ENCODE measurements at places on chromosomes 16 and 17.

- no peaks in the 10 kb centered on the region for H3K27me3 ChIP-seq
- peaks cover 28% of the 10 kb centered on the region for H3K36me3 ChIP-seq
- no peak overlapping the region for H3K4me3 ChIP-seq
- H3K4me1 ChIP-seq: peaks cover 19% of the 10 kb centered on the region
- DNase-seq: no peak
- no peak overlapping the region for H3K27ac ChIP-seq
Observed at GRCh38 chr16:48535831-48536613, 74.0 kb downstream of the N4BP1 start.

DNA sequence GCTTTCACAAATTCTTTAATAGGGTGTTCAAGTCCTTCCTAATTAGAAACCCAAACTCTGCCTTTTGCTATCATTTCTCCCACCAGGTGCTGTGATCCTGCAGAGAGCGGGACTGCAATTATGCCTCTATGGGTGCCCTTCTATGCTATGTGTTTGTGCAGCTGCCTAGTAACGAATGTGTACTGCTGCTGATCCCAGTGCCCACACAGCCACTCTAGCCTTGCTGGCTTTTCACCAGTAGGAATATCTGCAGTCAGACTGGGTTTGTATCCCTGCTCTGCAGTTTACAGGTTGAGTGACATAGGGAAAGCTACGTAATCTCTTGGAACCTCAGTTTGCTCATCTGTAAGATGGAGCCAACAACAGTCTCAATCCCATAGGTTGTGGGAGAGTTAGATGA, 179.6 kb upstream of the IRX3 start:
- no peak overlapping the region for H3K4me3 ChIP-seq
- H3K27me3 ChIP-seq: no peaks in the 10 kb centered on the region
- DNase-seq: no peak

DNA sequence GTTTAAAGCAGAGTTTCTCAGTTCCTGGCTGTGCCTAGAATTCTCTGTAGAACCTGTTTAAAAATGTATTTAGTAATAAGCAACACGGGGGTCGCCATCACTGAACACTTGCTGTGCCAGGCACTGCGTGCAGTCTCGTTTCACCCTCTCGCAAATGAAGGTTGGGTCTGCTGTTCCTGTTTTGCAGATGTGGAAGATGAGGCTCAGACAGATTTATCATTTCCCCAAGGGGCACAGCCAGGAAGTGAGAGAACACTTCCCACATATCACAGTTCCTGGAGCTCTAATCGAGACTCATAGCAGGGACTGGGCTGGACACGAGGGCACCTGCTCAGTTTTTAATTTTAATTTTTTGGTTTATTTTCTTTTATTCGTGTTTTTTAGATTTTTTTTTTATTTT, 122.7 kb downstream of the ABCC6 start:
- DNase-seq: no peak
- H3K4me1 ChIP-seq: no peaks in the 10 kb centered on the region
- no peak overlapping the region for H3K4me3 ChIP-seq
- H3K36me3 ChIP-seq: peaks cover 52% of the 10 kb centered on the region
- no peak overlapping the region for H3K27ac ChIP-seq

GRCh38 chr17:73791631-73792030, 147.4 kb upstream of the SDK2 start:
- no peak for DNase-seq
- H3K27ac ChIP-seq: no peak overlapping the region
- H3K4me1 ChIP-seq: no peaks in the 10 kb centered on the region
- peaks cover 4% of the 10 kb centered on the region for H3K27me3 ChIP-seq
- H3K36me3 ChIP-seq: no peaks in the 10 kb centered on the region

- no peak overlapping the region for H3K4me3 ChIP-seq
- H3K4me1 ChIP-seq: peaks cover 3% of the 10 kb centered on the region
- H3K27ac ChIP-seq: no peak overlapping the region
- no peak for DNase-seq
- H3K36me3 ChIP-seq: peaks cover 48% of the 10 kb centered on the region
Observed at GRCh38 chr17:63578769-63579111, 22.0 kb upstream of the TACO1 start.

DNA sequence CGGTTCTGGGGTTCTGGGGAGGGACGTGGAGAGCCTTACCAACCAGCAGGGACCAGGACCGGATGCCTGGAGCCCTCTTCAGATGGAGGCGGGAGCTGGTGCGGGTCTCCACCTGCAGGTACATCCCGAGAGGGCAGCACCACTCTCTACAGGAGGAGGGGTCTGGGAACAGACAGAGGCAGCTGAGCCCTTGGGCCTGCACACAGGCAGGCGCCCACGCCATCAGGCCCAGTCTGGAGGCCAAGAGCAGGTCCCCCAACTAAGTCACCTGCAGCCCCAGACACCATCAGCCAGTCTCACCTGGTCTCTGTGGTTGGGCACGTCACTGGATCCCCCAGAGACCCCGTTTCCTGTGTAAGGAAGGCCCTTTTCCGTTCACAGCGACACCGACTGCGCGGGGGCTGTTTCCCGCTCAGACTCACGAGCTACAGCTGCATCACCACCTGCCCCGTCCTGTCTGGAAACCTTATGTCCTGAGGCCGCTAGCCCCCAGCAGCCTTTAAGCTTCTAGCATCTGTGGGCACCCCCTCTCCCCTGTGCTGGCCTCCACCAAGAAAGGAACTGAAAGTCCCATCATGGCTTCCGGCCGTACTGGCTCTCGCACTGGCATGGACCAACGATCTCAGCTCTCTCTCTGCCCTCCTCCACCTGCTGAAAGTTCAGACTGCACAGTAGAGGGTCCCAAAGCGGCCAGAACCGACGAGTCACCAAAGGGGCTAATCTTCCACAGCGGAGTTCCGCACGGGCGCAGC, 1.2 kb downstream of the CYBC1 start:
- peak overlapping the region; percentile 99 for H3K27ac ChIP-seq
- peaks cover 48% of the 10 kb centered on the region for H3K4me1 ChIP-seq
- peaks cover 59% of the 10 kb centered on the region for H3K36me3 ChIP-seq
- DNase-seq: peak; percentile 73

DNA sequence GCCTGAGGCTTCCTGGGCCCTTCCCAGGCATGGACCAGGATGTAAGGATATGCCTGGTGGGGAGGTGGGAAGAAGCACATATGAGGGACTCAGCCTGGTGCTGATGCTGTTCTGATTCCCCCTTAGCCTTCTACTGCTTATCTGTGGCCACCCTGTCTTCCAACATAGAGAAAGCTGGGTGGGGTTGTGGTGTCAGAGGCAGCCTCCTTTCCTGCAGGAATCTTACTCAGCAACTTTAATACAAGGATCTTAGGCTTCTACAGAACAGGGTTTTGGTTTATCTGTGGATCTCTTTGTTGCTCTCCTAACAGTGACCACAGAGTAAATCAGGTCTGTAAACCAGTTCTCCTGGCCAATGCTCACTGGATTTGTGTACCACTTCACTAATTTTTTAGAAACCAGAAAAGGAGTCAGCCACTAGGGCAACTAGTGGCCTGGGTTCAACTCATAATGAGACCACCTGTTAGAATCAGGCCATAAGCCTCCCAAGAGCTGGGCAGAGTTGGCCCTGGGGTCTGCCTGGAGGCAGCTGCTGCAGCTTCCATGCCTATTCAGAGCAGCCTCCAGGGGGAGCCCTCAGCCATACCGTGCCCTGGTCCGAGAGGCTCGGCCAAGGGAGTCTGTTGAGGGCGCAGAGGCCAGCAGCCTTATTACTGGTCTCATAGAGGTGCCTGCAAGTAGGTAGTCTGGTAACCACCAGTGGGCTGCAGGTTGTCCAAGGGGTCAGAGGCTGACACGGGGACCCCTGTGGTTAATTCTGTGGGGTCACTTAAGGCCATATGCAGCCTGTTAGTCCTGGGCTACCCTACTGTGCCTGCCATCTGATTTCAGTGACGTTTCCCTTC, 7.1 kb downstream of the HAS3 start:
- H3K27ac ChIP-seq: no peak overlapping the region
- DNase-seq: peak; percentile 46
- peaks cover 3% of the 10 kb centered on the region for H3K4me1 ChIP-seq

DNA sequence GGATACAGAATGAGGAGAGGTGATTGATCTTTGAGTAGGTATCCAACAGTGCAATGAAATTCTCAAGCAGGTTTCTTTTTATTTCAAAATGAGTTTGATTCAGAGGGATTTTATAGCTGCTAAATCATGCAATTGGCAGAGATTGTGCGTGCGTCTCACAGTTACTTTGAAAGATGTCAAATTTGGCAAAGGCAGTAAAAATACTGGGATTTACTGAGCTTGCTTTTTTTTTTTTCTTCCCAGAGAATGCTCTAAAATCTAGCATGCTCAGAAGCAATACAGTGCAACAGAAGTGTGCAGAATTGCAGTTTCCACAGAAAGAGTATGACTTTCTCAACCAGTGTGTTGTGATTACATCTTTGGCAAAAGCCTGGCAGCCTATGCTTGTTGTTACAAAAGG, 410.7 kb upstream of the GOT2 start:
- no peaks in the 10 kb centered on the region for H3K4me1 ChIP-seq
- H3K27me3 ChIP-seq: no peaks in the 10 kb centered on the region
- H3K36me3 ChIP-seq: no peaks in the 10 kb centered on the region

DNA sequence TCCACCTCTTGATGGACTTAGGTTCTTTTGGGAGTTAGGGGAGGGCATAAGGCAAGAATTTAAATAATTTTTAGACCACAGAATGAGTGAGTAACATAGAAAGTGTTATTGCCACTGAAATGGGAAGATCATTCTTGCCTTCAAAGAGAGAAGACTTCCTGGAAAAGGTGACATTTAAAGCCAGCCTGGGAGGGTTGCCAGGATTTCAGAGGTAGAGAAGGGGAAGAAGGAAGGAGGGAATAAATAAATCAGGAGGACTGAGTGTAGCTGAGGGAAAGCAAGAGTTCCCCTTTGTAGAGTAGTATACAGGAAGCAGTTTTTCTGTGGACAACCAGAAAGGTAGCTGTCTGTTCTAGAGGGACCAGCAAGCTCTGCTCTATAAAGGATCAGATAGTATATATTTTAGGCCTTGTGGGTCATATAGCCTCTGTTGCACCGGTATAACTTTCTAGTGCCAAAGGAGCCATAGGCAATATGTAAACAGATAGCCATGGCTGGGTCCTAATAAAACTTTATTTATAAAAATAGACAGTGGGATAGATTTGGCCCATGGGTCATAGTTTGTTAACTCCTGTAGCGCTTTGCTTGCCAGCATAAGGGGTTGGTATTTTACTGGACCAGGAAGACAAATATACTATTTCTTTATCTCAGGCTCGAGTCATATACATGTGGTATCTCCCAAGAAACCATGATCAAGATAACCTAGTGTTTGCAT, 147.2 kb upstream of the CACNG5 start:
- no peak overlapping the region for H3K4me3 ChIP-seq
- no peak for DNase-seq
- peaks cover 51% of the 10 kb centered on the region for H3K36me3 ChIP-seq
- no peak overlapping the region for H3K27ac ChIP-seq

GRCh38 chr17:51087072-51087757, 33.5 kb downstream of the SPAG9 start:
- H3K4me1 ChIP-seq: peaks cover 12% of the 10 kb centered on the region
- H3K27ac ChIP-seq: no peak overlapping the region
- no peak overlapping the region for H3K4me3 ChIP-seq

DNA sequence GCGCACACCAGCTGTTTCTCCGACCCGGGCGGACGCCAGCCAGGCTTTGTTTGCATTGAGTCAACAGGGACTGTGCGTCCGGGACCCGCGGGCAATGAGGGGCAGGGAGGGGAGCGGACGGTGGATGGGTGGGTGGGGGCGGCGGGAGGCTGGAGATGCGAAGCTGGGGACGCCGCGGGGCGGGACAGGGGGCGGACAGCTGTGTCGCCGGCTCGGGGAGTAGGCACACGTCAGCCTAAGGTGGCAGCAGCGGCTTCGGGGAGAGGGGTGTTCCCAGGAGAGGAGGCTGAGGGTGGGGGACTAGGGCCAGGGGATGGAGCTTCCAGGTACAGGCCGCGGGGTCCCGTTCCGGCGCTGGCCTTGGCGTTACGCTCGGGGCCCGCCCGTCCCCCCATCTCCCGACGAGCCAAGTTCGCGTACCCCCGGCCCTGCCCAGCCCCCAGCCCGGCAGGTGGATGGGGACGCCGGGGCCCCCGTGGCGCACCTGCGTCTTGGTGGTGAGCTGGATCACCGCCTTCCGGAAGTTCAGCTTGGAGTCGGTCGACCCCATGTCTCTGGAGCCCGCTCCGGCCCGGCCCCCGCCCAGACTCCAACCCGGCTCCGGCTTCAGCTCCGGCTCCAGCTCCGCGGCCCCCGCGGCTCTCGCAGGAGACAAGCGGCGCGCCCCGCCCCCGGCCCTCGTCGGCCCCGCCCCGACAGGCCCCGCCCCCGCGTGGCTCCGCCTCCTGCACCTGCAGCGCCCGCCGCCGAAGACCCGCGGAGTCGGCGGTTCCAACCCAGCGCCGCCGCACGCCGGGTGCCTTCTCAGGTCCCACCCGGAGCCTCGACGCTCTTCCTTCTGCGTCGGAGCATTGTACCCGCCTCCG, at the start of gene HID1:
HID1 (minus strand) TSS at position 653 of the 866 bp plus-strand sequence; CDS start at position 550, 103 bp downstream.
- H3K27me3 ChIP-seq: peaks cover 33% of the 10 kb centered on the region
- H3K36me3 ChIP-seq: no peaks in the 10 kb centered on the region
- H3K27ac ChIP-seq: no peak within 1 kb of the TSS
- peaks cover 6% of the 10 kb centered on the region for H3K4me1 ChIP-seq
- H3K4me3 ChIP-seq: peak within 1 kb of the TSS; percentile 72
- peak; percentile 76 for DNase-seq

- H3K27ac ChIP-seq: no peak overlapping the region
- H3K4me1 ChIP-seq: peaks cover 17% of the 10 kb centered on the region
- DNase-seq: no peak
Observed at GRCh38 chr16:28531777-28532744, 6.7 kb downstream of the NUPR1 start.

GRCh38 chr16:57862698-57863433, 60.6 kb upstream of the KIFC3 start:
- peaks cover 37% of the 10 kb centered on the region for H3K27me3 ChIP-seq
- DNase-seq: no peak

GRCh38 chr17:78133971-78134898, 3.7 kb downstream of the TMC8 start:
- H3K4me3 ChIP-seq: peak overlapping the region; percentile 87
- H3K4me1 ChIP-seq: peaks cover 74% of the 10 kb centered on the region
- H3K27me3 ChIP-seq: no peaks in the 10 kb centered on the region
- peak; percentile 88 for DNase-seq

GRCh38 chr17:42518755-42519545, 17.1 kb upstream of the NAGLU start:
- H3K27ac ChIP-seq: no peak overlapping the region
- no peak for DNase-seq
- H3K36me3 ChIP-seq: no peaks in the 10 kb centered on the region

GRCh38 chr16:70694868-70695218, 9.0 kb upstream of the MTSS2 start:
- DNase-seq: no peak
- no peaks in the 10 kb centered on the region for H3K36me3 ChIP-seq
- H3K27ac ChIP-seq: peak overlapping the region; percentile 35
- peaks cover 20% of the 10 kb centered on the region for H3K4me1 ChIP-seq

- no peaks in the 10 kb centered on the region for H3K36me3 ChIP-seq
- peak; percentile 87 for DNase-seq
- peaks cover 26% of the 10 kb centered on the region for H3K27me3 ChIP-seq
- peaks cover 24% of the 10 kb centered on the region for H3K4me1 ChIP-seq
- no peak overlapping the region for H3K27ac ChIP-seq
- peak overlapping the region; percentile 56 for H3K4me3 ChIP-seq
Observed at GRCh38 chr17:7280519-7281073, 922 bp upstream of the SLC2A4 start.

GRCh38 chr17:72117535-72118334, 3.1 kb upstream of the SOX9 start:
- no peak for DNase-seq
- peaks cover 3% of the 10 kb centered on the region for H3K36me3 ChIP-seq
- H3K4me3 ChIP-seq: no peak overlapping the region
- H3K4me1 ChIP-seq: peaks cover 4% of the 10 kb centered on the region
